ENCODE measurements at places on chromosomes 13 and 19.

GRCh38 chr19:38632476-38633213, 13.7 kb downstream of the EIF3K start:
- DNase-seq: no peak

DNA sequence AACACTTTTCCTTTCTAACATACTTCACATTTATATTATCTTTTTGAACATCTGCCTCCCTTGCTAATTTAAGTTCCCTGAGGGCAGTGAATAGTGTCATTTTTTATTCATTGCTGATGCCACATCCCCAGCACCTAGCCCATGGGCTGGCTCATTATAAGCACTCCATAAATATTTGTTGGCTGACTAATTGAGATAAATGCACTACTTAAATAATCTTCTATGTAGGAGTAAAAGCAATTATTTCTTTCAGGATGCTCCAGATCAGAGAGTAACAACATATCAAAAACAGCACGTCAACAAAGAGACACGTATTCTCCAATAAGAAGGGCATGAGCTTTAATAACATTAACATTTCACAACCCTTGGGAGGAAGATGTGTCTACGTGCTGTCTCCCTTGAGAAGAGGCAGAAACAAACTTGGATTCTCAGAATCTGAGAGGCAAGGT, 228.2 kb downstream of the LHFPL6 start:
- no peak for DNase-seq

GRCh38 chr13:66673401-66673800, 556.7 kb downstream of the PCDH9 start:
- no peak for DNase-seq

- DNase-seq: no peak
These were observed 160.2 kb downstream of the PDS5B start for GRCh38 chr13:32746474-32746873.

- no peak for DNase-seq
These were observed 50.9 kb upstream of the TPM4 start for GRCh38 chr19:16025108-16026101.

DNA sequence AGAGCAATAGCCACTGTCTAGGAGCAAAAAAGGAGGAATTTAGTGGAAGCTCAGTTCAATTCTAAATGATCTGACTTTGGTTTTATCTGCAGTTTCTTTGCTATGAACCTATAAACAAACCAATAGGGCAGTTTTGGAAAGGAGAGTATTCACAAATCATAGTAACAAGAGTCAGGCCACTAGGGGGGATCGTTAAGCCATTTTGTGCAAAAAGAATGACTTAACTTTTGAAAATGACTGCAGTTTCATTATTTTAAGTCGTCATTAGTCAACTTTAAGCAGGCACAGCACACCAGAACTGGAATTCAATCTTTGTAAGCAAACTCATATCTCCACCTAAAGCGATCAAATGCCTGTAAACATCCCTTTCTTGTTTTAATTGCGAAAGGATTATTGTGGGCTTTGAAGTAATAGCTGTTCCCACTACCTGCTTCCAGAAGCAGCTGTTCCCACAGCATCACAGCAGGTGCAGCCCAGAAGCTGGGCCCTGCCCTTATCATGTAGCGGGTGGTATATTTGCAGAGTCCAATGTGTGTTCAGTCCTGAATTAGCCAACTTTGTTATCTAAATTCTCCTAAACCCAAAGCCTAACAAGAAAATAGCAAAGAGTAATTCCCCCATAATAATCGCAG, 51.5 kb downstream of the SOX21 start:
- DNase-seq: no peak

- DNase-seq: no peak
These were observed 22.8 kb downstream of the HAUS8 start for GRCh38 chr19:17052439-17052838.

GRCh38 chr19:29660835-29661234, 4.4 kb upstream of the PLEKHF1 start:
- no peak for DNase-seq

DNA sequence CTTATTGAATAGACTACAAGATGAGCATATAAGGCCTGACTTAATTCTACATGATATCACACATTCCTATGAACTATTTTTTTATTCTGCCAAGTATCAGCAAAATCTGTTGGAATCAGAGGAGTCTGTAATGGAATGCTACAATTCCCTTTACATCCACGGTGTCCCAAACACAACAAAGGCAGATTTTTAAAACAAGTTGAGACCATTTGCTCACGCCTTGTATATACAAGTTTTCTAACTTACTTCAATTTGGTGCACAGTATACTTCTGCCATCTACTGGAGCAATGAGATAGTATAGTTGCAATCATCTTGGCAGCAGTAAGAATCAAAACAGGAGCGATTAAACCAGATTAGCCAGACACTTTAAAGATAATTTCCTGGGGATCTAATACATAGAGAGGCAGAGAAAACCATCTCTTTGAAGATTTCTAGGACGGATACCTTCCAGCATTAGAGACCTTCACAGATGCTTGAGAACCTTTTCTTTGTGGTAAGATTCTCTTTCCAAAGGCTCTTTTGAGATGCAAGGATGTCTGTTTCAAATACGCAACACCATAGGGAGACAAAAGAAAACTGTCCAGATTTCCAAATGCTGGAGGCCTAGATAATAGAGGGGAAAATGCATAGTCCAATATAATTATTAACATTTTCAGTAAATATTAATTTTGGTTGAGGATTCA, 302.0 kb upstream of the MIR17HG start:
- no peak for DNase-seq

DNA sequence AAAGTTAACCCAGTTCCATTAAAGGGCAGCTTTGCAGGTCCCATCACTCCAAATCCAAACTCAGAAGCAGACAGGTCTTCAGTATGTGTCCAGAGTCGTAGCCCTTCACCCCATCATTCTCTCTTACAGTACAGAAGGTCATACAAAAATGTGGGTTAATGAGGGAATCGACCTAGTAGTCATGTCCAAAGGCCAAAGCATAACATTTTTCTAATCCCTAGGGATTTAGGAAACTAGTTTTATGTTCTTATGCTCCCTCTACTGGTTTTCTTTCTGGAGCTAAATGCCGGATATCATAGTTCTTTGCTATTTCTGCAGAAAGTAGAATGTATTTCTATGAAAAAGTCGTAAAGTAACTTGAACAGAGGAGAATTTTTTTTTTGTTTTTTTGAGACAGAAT, 72.2 kb downstream of the DHRS12 start:
- DNase-seq: no peak

- DNase-seq: no peak
These were observed 1759.1 kb downstream of the OLFM4 start for GRCh38 chr13:54787754-54788153.

- DNase-seq: no peak
These were observed 39.8 kb downstream of the GPR180 start for GRCh38 chr13:94641409-94641941.

- no peak for DNase-seq
These were observed 17.6 kb downstream of the ELL start for GRCh38 chr19:18503971-18504885.

DNA sequence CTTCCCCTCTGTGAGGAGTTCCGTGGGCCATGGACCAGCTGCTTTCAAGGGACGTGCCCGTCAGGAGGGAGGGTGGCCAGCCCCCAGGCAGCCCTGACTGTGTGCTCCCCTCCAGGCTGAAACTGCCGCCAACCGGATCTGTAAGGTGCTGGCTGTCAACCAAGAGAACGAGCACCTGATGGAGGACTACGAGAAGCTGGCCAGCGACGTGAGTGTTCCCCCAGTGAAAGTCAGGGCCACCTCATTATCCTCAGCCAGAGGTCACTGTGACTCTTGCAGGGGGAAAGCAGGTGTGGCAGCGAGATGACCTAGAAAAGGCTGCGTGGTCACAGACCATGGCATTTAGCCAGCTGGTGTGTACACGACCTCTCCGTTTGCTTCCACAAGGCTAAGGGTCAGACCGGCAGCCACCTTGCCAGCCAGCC, 29.9 kb downstream of the CAPN12 start:
- DNase-seq: no peak

DNA sequence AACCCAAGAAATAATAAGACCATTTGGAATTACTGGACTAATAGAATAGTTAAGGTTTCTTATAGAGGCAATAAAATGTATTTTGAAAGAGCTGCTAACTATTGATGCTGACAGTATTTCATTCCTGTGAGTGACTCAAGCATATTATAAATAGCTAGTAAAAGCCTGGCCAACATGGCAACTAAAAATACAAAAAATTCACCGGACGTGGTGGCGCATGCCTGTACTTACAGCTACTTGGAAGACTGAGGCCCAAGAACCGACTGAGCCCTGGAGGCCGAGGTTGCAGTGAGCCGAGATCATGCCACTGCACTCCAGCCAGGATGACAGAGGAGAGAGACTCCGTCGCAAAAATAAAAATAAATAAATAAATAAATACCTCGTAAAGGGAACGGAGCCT, 5.4 kb upstream of the ICAM3 start:
- no peak for DNase-seq

DNA sequence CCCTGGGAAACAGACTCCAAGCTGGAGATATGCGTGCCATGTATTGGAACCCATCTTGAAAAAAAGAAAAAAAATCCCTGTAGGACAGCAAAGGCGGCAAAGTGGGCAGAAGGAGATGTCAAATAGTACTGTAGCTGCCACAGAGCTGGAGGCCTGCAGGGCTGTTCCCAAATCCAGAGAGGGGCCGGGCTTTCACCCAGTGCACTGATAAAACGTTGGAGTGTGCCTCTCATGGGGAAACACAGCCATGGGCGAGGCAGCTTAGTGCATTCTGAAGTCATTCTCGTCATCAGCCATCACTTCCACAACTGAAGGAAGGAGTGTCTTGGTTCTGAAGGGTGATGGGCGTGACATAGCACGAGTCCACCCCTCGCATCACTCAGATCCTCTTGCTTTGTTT, 4.8 kb downstream of the SGCG start:
- no peak for DNase-seq

- no peak for DNase-seq
These were observed 193.6 kb upstream of the TSC22D1 start for GRCh38 chr13:44769686-44770085.

GRCh38 chr13:21901336-21901735, 230.5 kb downstream of the FGF9 start:
- DNase-seq: no peak

DNA sequence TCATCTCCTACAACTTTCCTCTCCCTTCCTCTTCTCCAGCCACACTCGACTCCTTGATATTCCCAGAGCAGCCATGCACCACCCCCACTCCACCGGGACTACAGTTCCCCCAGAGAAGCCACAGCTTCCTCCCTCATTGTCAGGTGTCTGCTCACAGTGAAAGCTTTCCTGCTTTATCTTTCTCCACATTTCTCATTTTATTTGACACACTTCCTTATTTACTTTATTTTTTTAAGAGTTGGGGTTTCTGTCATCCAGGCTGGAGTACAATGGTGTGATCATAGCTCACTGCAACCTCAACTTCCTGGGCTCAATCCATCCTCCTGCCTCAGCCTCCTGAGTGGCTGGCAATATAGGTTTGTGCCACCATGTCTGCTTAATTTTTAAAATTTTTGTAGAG, 464.6 kb downstream of the MYO16 start:
- DNase-seq: no peak

DNA sequence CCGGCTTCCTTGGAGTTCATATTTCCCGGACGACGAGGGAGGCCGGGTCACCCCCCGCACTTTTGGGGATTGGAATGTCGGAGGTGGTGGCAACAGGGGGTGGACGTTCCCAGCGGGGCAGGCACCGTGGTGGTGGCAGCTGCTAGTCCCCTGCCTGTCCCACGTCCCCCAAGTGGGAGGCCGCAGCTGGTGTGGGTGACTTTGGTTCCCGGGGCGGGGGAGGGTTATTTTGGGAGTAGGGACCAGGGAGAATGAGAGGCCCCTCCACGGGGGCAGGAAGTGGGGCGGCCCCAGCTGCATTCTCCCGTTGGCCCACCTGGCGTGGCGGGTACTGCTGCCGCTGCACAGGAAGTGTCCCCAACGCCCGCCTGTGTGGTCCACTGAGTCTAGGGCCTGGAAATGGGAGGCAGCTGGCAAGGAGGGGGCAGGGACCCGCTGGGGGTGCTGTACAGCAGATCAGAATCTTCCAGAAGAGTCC, 11.1 kb upstream of the PLIN3 start:
- no peak for DNase-seq

DNA sequence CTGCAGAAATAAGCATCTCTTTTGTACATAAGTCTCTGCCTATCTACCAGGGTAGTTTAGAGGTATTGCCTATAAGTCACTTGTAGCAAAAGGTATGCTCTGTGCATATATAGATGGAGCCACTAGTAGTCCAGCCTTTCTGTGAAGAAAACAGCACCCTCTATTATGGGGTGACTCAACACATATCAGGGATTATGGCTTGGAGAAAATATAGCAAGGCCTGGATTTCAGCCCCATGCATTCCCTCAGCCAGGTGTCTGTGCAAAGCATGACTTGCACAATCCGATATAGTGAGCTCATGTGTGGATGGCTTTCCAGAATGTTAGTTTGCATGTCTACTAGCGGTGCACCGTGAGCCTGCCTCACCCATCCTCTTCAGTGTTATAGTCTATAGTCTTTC, 13.4 kb upstream of the NALCN start:
- no peak for DNase-seq

DNA sequence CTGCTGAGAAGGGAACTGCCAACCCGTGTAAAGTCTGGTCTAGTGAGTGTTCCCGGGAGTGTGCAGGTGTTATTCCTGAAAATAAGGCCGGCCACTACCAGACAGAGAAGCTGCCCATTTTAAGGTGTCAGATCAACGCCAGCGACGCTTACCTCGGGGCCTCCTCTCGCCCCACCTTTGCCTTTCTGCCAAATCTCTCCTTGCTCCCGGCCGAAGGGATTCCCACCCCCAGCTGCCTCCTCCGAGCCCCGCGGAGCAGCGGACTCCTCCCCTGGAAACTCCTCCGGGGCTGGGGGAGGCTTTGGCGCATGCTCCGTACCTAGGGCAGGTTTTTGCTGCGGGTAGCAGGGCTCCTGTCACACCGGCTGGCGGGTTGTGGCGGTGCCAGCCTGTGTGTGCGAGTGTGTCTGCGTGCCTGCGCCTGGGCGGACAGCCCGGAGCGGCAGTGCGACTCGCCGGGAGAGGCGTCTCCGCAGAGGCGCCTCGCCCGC, at the start of gene HS6ST3:
Gene HS6ST3 (plus strand): TSS at position 359 of the 491 bp plus-strand sequence.
- no peak for DNase-seq

DNA sequence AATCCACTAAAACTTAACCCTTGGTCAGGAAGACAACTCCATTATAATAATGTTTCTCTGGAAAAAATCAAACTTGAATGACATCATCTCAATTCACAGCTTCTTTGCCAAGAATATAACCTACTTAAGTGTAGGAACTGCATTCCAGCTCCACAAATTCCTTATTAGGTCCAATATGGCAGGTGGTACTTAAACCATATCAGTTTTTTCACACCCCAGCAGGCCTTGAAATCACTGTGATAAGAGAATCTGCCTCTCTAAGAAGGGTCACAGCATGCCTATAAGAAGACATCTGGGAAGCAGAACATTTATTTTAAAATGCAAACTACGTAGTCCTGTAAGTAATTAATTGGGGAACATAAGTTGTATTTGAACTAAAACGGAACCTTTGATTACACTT, 687.8 kb downstream of the DIAPH3 start:
- DNase-seq: no peak

- DNase-seq: no peak
These were observed 196.6 kb upstream of the GPR12 start for GRCh38 chr13:26957182-26957581.

- no peak for DNase-seq
These were observed 671 bp downstream of the MCOLN1 start for GRCh38 chr19:7522923-7523667.
